ENCODE measurements at places on chromosomes 12 and 14. TPM values are rescaled to one million over a fixed set of nuclear protein-coding genes. Genes with fewer than 3 reads are reported as not detected.

- no peak overlapping the region for H3K27ac ChIP-seq
- no peaks in the 10 kb centered on the region for H3K36me3 ChIP-seq
- H3K27me3 ChIP-seq = no peaks in the 10 kb centered on the region
Observed at GRCh38 chr12:31928246-31929026, 30.8 kb upstream of the RESF1 start.

- H3K27me3 ChIP-seq = no peaks in the 10 kb centered on the region
- no peak overlapping the region for H3K27ac ChIP-seq
- peak; percentile 37 for DNase-seq
- H3K4me3 ChIP-seq = no peak overlapping the region
- no peaks in the 10 kb centered on the region for H3K36me3 ChIP-seq
Observed at GRCh38 chr12:56062996-56063395, 17.0 kb upstream of the ERBB3 start.

GRCh38 chr12:70330158-70330557 is 35.9 kb upstream of the KCNMB4 start:
- H3K27me3 ChIP-seq = no peaks in the 10 kb centered on the region
- H3K27ac ChIP-seq = no peak overlapping the region
- H3K4me3 ChIP-seq = no peak overlapping the region
- H3K4me1 ChIP-seq = no peaks in the 10 kb centered on the region

The SMOC1 gene
- total RNA-seq = 4.6 TPM

GRCh38 chr14:36950812-36951211 is 221.6 kb downstream of the SLC25A21 start:
- peaks cover 40% of the 10 kb centered on the region for H3K4me1 ChIP-seq
- H3K4me3 ChIP-seq = no peak overlapping the region
- DNase-seq = no peak

DNA sequence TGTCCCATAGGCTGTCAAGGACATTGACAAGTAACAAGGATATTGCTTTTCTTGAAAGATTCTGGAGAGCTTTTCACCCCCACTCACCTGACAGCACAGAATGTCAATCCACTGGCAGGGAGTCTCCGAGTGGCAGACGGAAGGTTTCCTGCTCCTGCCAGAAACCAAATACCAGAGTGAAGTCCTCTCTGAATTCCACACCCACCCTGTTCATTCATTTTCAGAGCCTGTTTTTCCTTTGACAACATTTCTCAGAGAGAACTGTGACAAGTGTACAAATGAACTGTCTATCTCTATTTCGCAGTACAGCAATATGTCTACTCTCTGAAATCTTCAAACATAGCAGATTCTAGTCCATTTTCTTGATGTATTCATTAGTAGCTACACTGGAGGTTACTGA is 26.2 kb upstream of the BICD1 start:
- H3K4me3 ChIP-seq = no peak overlapping the region
- DNase-seq = no peak
- H3K27ac ChIP-seq = no peak overlapping the region
- H3K36me3 ChIP-seq = no peaks in the 10 kb centered on the region
- H3K4me1 ChIP-seq = peaks cover 13% of the 10 kb centered on the region

- no peak for DNase-seq
- no peak overlapping the region for H3K4me3 ChIP-seq
- no peaks in the 10 kb centered on the region for H3K27me3 ChIP-seq
- no peak overlapping the region for H3K27ac ChIP-seq
- no peaks in the 10 kb centered on the region for H3K36me3 ChIP-seq
- H3K4me1 ChIP-seq = peaks cover under 1% of the 10 kb centered on the region
Observed at GRCh38 chr12:108313606-108314351, 25.3 kb downstream of the CMKLR1 start.

DNA sequence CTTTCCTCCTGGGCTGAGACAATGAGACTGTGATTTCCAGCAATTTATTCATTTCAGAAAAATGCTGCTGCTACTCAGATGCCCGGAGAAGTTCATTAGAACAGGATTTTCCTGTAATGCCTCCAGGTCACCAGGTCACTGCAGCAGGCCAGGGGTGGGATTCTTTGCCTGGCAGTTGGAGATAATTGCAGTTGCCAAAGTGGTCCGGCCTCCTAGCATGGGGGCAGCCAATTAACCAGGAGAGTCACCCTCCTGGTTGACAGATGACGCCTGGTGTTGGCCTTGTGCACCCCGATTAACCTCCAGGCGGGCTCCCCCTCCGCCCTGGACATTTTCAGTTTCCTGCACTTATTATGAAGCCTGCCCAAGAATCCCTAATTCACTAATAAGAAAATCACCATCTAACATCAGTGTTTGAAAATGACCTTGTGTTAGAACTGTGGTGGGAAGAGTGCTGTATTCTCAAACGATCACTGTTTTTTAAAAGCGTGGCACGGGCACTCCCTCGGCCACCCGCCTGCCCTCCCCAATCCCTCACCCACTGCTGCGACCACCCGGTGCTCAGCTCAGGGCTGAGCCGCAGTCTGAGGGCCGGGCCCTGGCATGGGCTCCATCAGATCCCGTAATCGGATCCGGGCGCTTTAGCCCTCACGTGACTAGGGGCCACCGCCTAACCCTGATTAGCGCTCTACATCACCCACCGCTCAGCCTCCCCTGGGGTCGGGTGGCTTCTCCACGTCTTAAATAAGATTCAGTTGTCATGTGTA is 12.9 kb downstream of the RIMBP2 start:
- DNase-seq = no peak
- H3K4me3 ChIP-seq = no peak overlapping the region
- no peak overlapping the region for H3K27ac ChIP-seq
- H3K36me3 ChIP-seq = no peaks in the 10 kb centered on the region
- no peaks in the 10 kb centered on the region for H3K27me3 ChIP-seq

GRCh38 chr14:95138876-95139275 is 18.5 kb downstream of the DICER1 start:
- no peaks in the 10 kb centered on the region for H3K27me3 ChIP-seq
- no peaks in the 10 kb centered on the region for H3K36me3 ChIP-seq
- DNase-seq = peak; percentile 66
- H3K4me3 ChIP-seq = no peak overlapping the region
- H3K4me1 ChIP-seq = peaks cover 24% of the 10 kb centered on the region

The GXYLT1 gene
- total RNA-seq = 14.6 TPM
